Chondrocyte (in vitro differentiated cells): ENCODE measurements at places on chromosomes 7 and 10.

DNA sequence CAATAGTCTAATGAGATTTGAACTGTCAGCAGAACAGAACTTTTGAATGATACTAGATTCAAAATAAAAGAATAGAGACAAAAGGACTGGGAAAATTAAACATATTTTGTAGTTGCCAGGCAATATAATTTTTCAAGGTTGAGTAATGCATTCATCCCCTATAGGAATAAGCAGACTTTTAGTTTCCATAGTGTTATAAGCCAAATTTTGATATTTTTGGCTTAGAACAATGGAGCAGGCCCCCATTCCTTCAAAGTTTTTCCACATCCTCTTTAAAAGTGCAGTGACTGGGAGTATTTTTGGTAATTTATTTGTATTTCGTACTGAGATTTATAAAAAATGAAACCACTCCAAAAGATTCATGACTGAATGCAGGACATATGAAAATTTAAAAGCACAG, 24.0 kb downstream of the MEOX2 start:
- DNase-seq, result no peak

GRCh38 chr7:51328351-51328801, 11.8 kb upstream of the COBL start:
- no peak for DNase-seq

- no peak for DNase-seq
Observed at GRCh38 chr7:134935701-134936100, 50.6 kb upstream of the AGBL3 start.

DNA sequence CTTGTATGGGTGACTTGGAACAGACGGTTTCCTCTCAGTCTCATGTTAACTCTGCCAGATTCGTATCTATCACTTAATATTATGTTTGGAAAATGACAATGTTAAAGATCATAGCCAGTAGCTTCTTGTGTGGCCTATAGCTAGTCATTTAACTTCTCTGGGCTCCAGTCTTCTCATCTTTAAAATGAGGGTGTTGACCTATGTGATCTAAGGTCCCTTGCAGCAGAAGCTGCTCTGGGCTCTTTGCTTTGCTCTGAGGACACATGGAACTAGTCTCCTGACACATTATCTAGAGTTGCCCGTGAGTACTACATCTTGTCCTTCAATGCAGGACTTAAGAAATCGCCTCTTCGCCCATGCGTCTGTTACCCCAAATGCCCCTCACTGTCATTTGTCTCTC, 93.1 kb downstream of the TMEM178B start:
- DNase-seq, result no peak

DNA sequence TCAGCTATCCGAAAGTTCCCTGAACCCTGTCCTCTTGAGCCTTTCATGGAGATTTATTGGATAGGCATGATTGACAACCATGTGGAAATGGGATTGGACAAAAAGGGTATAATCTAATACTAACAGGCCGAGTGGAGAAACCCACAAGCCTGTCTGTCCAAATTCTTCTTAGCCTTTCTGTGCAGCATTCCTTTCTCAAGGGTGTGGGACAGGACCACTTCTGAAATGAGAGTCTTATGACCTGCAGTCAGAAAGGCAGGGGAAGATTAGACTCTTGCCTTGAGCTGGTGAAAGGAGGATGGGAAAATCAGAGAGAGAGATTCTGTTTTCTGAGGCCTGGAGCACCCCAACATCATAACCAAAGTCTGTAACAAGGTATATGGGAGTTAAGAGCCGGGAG, 85.5 kb downstream of the MAPK8 start:
- no peak for DNase-seq

- DNase-seq, result peak; percentile 36
Observed at GRCh38 chr7:111018960-111019736, 71.8 kb upstream of the LRRN3 start.

- no peak for DNase-seq
Observed at GRCh38 chr7:92131764-92132330, 2.4 kb downstream of the CYP51A1 start.

DNA sequence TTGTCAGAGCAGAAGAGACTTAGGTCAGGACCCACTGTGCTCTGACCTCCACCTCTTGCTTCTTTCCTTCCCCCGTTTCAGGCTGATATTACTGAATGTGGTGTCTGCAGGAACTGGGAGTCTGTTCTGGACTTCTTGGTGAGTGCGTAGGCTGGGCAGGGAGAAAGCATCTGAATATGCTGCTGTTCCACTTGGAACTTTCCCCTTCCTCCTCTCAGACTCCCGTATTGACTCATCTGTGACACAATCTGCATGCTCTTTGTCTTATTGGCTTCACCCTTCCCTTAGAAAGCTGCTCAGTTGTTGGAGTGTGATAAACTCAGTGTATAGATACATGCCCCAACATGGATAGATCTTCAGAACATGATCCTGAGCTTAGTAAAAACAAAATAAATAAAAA, 137.6 kb upstream of the HABP2 start:
- no peak for DNase-seq

DNA sequence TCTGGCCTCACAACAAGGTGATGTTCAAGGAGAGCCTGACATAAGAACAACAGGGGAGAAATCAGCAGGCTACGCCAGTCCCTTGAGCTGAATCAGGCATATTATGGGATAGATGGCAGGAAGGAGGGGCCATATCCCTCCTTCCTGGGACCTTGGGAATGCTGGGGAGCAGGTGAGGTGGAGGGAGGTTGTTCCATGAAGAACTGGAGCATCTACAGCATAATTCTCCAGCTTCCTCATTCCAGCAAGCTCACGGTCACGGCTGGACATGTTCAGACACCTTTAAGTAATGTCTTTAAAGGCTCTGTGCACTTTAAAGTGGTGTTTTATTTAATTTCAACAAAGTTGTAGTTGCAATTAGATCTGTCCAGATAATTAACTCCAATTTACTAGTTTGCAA, 780.5 kb downstream of the TYW1 start:
- no peak for DNase-seq

- DNase-seq, result no peak
Observed at GRCh38 chr10:99519690-99520039, 13.1 kb upstream of the NKX2-3 start.

GRCh38 chr7:11298220-11298619, 324.5 kb downstream of the PHF14 start:
- no peak for DNase-seq

DNA sequence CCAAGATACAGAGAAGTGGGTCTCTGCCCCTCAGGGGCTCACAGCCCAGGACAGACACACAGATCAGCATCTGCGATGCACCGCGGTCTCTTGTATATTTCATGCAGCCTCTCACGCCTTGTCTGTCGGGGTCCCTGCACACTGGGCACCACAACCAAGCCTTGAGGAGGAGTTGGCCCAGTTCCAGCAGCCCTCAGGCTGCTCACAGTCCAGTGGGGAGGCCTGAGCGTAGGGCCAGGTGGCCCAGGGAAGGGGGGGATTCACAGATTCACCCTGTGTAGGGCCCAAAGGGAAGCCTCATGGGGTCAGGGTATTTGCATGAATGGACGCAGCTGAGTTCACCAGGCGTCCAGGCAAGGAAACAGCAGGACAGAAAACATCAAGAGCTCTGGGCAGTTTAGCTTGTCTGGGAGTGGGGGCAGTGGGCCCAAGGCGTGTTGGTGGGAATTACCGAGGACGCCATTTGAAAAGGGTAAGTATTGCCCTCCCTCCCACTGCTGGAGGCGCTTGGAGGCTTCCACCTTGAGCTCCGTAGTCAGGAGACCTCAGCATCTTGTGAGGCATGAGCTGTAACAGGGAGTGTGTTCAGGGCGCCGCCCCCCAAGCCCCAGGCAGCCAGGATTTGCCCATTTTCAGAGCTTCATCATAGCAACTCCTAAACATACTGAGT, 129.1 kb upstream of the CHST15 start:
- DNase-seq, result no peak

- no peak for DNase-seq
Observed at GRCh38 chr7:137454767-137455166, 111.2 kb upstream of the PTN start.

DNA sequence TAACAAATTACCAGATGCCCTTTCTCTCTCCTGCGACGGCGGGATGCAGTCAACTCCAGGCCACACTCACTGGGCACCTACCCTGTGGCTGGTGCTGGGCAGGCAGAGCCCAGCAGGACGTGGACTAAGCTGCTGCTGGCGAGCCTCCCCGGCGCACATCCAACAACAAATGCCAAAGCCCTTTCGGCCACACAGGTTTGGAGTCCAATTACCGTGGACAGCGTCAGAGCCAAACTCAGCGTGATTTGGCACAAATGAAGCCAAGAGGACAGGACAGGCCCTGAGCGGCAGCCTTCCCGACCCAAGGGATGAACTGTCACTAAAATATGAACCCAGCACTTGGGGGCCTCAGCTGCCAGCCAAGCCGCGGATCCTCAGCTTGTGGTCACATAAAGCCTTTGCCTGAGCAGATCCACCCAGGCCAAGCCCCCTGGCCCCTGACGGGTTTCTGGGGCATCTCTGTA, 28.4 kb downstream of the DAGLB start:
- DNase-seq, result no peak

GRCh38 chr10:21247592-21247991, 277.9 kb downstream of the SKIDA1 start:
- DNase-seq, result no peak

GRCh38 chr10:34651416-34652195, 163.5 kb downstream of the PARD3 start:
- DNase-seq, result no peak

GRCh38 chr10:10991144-10991543, 26.5 kb upstream of the CELF2 start:
- DNase-seq, result no peak
